ENCODE measurements at places on chromosomes 6 and 20.

DNA sequence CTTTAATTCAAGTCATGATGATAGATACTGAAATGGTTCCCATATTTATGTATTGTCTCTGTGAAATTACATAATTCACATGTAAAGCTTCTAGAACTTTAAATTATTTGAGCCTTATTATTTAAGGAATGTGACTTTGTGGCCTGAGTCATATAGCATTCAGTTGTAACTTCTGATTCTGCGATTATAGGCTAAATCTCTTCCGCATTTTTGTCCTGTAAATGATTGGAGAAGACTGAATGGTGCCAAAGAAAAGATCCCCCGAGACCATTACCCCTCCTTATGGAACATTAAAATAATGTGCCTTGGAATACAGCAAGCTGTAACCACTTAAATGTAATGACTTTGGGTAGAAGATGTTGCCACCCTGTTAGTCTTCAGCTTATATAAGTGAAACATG lies 63.3 kb upstream of the MAP7 start:
- no peak for DNase-seq

- no peak for DNase-seq
Measured at GRCh38 chr20:8518878-8519277, 386.8 kb downstream of the PLCB1 start.

- no peak for DNase-seq
Measured at GRCh38 chr20:44997171-44997570, 30.9 kb downstream of the STK4 start.

GRCh38 chr6:27806981-27807440 lies 105.2 kb downstream of the OR2B2 start:
- peak; percentile 86 for DNase-seq

GRCh38 chr6:44333942-44334341 lies 8.5 kb upstream of the SPATS1 start:
- DNase-seq = no peak

DNA sequence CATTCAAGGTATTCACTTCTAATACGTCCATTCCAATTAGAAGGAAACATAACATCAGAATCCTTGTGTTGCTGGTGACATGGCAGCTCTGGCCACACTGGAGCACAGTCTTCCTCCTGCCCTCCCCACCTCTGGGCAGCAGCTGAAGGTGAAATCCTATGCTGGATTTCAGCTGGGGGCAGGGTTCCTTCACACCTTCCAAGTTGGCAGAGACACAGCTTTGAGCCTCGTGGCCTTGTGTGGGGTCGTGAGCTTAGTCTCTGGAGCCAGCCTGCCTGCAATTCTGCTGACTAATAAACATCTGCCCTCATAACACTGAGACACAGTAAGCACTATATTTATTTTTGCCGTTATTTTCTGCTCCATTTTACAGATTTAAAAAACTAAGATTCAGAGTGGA lies 218.9 kb upstream of the RIN2 start:
- DNase-seq = no peak

- DNase-seq = no peak
Measured at GRCh38 chr6:156859686-156860085, 82.5 kb downstream of the ARID1B start.

GRCh38 chr20:46108435-46108841 lies 9.7 kb upstream of the CD40 start:
- no peak for DNase-seq

- no peak for DNase-seq
Measured at GRCh38 chr6:38415231-38416005, 224.3 kb downstream of the BTBD9 start.

DNA sequence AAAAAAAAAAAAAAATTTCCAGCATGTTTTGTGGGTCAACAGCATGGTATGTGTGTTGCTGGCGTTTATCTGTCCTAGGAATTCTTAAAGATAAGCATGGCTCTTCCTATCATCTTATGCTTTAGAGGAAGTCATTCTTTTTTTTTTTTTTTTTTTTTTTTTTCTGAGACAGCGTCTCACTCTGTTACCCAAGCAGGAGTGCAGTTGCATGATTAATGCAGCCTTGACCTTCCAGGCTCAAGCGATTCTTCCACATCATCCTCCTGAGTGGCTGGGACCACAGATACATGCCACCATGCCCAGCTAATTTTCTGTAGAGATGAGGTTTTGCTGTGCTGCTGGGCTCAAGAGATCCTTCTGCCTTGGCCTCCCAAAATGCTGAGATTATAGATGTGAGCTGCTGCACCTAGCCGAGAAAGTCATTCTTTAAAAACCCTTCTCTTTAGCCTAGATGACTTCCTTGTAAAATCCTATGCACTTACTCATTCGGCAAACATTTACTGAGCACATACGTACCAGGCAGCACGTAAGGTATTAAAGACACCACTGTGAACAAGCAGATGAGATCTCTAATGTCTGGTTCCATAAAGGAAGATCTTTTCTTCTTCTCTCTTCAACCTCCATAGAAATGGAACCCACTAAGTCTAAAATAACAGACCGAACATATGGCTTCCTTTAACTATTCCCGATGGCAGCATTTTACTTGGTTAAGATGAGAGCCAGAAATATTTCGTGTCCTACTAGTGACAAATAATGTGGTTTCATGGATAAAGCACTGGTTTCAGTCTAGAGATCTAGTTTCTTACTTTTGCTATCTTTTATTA lies 122.4 kb downstream of the RIN2 start:
- DNase-seq = no peak

- peak; percentile 70 for DNase-seq
Measured at GRCh38 chr6:136846046-136846445, 23.7 kb downstream of the PEX7 start.

DNA sequence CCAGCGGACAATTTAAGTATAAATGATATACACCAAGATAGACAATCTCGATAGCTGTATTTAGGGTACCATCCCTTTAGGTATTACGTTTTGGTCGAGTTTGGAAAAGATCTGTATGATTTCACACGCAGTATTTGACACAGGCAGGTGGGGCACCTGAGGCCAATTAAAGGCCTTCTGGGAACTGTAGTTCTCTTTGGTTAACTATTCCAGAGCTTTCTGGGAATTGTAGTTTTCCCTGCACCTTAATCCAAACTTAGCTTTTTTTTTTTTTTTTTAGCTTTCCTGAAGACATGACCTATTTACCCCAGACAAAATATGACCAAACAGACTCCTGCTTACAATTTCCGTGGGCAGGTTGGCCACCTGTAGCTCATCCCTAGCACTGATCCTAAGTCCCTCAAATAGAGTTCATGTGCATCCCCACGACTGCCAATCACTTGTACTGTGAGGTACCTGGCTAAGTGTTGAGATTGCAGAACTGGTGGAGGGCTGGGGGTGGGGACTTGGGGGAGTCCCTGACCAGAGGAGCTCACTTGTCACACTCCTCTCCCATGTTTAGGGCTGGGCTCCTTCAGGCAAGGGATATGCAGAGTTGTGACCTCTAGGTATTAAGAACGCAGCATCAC lies 999 bp upstream of the EHMT2 start:
- DNase-seq = peak; percentile 79

- no peak for DNase-seq
Measured at GRCh38 chr6:819122-819521, 126.2 kb upstream of the EXOC2 start.

DNA sequence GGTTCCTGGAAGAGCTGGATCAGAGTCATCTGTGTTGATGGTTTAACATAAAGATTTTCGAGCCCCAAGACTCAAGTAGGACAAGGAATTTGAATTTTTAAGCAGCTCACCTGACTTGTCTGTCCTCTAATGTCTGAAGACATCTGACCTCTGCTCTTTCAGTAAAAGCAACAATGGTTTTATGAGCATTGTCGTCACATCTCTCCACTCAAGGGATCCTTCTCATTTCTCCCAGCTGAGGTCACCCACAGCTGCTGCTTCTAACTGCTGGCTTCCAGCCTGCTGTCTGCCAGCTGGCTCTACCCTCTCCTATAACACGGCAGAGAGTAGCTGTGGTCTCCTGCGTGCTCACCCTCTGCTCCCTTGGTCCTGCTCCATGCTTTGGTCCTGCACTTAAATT lies 24.7 kb upstream of the HDAC2 start:
- DNase-seq = no peak

- no peak for DNase-seq
Measured at GRCh38 chr6:63581355-63582013, 9.2 kb downstream of the LOC128125822 start.

DNA sequence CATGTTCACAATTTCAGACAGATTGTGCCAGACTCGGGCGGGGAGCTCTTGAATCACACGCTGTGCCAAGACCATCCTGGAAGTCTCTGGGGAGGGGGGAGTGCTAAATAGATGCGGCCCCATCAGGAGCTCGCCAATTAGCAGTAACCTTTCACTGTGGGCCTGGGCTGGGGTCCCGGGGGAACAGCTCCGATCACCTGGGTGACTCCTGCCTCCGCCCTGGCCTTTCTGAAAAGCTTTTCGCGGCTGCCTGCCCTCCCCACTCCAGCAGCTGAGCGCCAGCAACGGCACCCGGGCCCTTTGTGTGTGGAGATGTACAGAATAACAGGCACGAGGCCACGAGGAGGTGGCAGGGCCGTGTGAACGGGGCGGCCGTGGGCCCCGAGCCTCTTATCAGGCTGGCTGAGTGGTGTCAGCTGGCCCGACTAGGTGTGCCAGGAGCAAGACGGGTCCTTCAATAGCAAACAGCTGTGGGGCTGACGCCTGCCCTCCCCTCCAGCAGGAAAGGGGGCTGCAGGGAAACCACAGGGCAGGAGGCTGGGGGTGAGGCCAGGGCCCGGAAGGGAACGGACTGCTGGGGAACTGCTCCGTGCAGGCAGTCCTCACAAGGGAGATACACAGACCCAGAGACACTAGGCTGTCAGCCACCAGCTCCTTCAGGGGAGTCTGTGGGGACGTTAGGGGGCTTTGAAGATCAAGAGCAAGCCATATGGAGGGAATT lies 56.8 kb downstream of the NOL4L start:
- DNase-seq = peak; percentile 68

DNA sequence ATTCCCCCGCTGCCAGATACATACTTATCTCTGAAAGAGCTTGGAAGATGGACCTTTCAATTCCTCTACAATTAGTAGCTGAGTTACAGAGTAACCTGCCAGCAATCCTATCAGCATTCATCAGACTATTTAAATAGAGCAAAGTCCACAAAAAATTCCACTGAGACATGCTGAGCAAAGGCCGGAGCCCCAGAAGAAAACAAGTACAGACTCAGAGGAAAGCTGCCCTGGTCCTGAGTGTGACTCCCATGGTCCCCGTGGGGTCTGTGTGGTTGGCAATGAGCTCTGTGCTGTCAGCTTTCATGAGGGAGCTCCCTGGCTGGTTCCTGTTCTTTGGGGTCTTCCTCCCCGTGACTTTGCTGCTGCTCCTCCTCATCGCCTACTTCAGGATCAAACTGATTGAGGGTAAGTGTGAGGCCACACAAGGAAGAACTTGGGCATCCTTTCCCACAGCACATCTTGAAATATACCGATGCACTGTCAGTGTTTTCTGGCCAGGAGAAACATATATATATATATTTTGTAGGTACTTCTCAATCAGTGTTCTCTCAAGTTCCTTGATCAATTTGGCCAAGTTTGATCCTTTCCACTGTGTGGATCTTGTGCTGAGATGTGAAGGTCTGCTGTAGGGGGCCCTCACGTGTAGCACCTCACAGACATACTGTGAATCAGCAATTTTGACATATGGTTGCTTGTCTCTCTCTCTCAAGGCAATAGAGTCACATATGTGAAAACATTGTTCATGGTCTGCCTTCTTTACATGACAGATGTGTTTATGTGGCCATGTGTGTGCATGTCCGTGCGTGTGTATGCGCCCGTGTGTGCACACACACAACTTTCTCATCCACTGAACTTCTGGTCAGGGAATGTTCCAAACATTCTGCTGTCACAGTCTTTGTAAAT lies at the start of gene SMLR1:
Gene SMLR1, plus strand, starts transcription at position 160 of the 903 bp plus-strand sequence. Its CDS starts 8 bp downstream, at position 168.
- DNase-seq = no peak

All from erythroblast (primary cell).